ENCODE measurements at places on chromosomes 12 and 14.

GRCh38 chr12:26132866-26133265, 8.0 kb upstream of the BHLHE41 start:
- no peak for DNase-seq

DNA sequence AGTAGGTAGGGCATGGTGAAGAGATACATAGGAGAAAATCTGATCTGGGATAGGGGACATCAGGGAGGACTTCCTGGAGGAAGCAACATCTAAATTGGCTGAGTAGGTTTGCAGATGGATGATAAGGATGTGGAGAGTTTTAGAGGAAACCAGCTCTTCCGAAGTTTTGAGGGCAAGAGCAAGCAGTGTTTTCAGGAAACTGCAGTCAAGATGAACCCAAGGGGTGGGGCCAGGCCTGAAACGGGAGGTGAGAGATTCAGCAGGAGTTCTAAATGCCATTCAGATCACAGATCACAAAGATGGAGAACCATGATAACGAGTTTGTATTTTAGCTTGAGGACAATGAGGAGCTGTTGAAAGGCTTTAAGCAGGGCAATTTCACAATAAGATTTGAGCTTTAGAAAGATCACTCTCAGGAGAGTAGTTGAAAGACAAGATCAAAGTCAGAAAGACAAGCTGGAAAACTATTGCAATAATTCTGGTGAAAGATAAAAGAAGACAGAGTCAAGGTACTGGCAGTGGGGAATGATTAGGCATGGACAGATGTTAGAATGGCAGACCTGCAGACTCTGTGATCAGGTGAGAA, 70.1 kb upstream of the PLXNC1 start:
- no peak for DNase-seq

DNA sequence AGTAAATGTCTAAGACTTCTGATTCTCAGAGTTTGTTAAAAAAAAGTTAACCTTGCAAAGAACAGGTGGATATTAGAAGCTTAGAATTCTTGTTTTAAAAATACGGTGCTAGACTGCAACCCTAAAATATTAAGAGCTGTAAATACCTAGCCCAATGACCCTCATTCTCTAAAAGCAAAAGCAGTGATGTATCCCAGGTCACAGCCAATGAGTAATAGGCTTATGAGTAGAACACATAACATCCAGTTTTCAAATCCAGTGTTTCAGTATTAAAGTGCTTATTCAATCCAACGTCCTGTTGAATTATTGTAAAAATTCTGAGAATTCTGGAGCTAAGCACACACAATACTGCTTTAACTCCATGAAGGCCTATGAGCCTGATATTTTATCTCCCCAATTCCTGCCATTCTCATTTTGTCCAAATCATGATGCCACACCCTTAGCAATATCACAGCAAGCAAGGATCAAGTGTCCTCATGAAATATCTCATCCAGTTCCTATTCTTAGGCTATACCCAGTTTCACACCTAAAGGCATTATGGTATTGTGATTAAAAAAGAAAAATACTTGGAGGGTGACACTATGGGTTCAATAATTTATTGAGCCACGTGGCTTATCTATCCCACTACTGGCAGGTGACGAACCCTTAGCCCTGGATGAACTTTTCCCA, 15.3 kb upstream of the ARID4A start:
- DNase-seq = no peak

- DNase-seq = no peak
Measured at GRCh38 chr14:84152452-84152851, 1377.5 kb upstream of the FLRT2 start.

GRCh38 chr14:33914676-33915516, 36.0 kb downstream of the EGLN3 start:
- no peak for DNase-seq

- DNase-seq = no peak
Measured at GRCh38 chr12:4275016-4275869, 1.7 kb downstream of the CCND2 start.

- DNase-seq = no peak
Measured at GRCh38 chr12:132131952-132132351, 12.2 kb downstream of the DDX51 start.

DNA sequence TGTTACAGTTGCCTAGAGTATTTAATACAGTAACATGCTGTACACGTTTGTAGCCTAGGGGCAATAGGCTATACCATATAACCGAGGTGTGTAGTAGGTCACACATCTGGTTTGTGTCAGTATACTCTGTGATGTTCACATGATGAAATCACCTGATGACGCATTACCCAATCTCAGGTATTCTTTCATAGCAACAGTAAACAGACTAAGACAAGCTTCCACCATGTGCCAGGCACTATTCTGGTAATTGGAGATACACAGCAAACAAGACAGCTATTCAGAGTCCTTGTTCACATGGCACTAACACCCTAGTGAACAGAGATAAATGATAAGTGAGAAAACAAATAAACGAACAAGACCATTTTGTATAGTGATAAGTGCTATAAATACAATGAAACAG, 3.8 kb upstream of the PDE3A start:
- no peak for DNase-seq

GRCh38 chr12:34289431-34290380, 267.4 kb downstream of the ALG10 start:
- DNase-seq = no peak

DNA sequence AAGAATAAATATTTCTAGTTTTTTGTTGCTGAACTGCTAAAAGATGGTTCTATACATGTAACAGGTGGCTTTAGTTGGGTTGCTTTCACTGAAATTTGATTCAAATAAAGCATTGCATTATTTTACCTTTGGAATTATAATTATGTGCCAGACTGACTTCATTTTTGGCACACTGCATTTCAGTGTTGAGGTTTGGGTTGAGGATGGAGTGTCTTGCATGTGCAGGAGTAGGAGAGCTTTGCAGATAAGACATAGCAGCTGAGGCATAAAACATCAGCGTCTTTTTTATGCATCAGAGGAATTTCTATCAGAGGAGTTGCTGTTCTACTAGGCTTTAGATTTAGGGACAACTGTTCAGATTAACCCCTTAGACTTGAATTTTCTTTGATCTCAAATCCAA, 17.2 kb downstream of the SAMD4A start:
- no peak for DNase-seq

GRCh38 chr12:67803278-67803993, 154.9 kb downstream of the DYRK2 start:
- DNase-seq = no peak

GRCh38 chr14:79580414-79580813, 630.9 kb downstream of the DIO2 start:
- no peak for DNase-seq

- no peak for DNase-seq
Measured at GRCh38 chr12:131612092-131612755, 98.7 kb upstream of the SFSWAP start.

DNA sequence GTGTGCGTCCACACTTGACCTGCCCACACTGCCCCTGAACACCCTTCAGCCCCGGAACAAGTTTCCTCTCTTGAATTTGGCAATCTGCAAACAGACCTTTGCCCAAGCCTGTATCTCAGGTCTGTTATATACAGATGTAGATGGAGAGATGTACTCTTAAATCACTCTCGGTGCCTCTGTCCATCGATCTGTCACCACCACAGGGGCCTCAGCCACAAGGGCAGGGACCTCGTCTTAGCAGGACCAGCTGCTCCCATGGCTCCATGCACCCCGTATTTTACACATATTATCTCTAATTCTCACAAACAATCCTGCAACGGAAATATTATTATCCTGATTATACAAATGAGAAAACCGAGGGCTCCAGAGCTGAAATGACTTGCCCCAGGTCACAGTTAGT, 313.4 kb downstream of the BCL11B start:
- no peak for DNase-seq

- no peak for DNase-seq
Measured at GRCh38 chr12:124361074-124361970, 66.4 kb downstream of the RFLNA start.

DNA sequence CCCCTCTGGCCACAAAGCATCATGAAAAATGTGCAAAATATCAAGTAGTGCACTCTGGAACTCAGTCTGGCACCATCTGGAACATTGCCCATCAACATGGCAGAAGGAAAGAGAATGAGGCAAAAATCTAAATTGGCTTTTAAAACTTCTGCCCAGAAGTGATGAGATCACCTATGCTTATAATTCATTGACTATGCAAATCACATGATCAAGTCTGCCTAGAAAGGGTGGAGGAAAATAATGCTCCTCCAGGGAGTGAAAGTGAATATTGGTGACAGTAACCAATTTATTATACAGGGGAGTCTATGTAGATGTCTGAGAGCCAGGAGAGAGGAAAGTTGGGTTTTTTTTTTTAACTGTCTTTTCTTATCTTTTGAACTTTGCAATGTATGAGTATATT, 73.3 kb upstream of the HIF1A start:
- no peak for DNase-seq

DNA sequence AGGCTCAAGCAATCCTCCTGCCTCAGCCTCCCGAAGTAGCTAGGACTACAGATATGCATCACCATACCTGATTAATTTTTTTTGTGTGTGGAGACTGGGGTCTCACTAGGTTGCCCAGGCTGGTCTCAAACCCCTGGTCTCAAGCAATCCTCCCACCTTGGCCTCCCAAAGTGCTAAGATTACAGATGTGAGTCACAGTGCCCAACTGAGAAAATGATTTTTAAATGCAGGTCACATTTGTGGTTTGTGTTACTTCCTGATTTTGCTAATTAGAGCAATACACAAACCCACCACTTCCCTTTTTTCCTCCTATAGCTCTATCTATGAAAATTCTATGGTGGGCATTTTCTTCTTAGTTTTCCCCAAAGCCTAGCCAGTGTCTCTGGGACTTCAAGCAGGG, 45.5 kb upstream of the TMEM263 start:
- no peak for DNase-seq

DNA sequence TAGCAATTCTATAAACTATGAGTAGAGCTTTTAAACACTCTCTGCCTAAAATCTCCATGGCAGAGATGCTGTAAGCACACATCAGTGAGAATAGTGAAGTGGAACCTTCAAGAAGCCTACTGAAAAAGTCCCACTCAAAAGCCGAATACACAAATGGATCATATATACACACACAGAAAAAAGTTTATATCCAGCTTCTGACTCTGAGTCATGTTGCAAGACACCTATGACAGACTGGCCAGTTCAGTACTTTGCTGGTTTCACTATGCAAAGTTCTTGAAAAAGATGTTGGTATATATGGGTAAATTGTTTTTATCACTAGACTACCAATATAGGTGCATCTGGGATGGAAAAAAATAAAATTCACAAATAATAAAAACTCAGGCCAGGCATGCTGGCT, 126.1 kb downstream of the KCNK10 start:
- DNase-seq = no peak

GRCh38 chr12:94416613-94417012, 43.1 kb downstream of the CEP83 start:
- DNase-seq = no peak

DNA sequence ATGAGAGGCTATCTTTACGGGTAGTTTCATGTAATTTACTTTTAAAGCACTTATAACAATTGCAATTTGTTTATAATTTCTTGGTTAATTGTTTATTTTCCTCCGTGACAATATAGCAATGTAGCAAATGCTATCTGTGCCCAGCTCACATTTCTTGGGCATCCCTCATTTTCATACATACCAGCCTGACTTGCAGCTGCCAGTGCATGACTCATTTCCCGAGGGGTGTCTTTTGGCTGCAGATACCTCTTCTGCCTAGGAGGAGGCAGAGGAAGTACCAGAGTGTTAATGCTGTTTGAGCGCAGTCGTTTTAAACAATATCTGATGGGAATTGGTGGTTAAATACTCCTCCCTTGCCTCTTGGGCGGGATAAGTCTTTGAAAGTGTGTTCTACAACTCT, 104.2 kb upstream of the ABCD2 start:
- DNase-seq = peak; percentile 75

GRCh38 chr14:94322648-94323570, at the start of gene SERPINA6:
Gene SERPINA6, minus strand, starts transcription at chr14:94323336. Its CDS starts 8,688 bp downstream, at chr14:94314648.
- DNase-seq = no peak

DNA sequence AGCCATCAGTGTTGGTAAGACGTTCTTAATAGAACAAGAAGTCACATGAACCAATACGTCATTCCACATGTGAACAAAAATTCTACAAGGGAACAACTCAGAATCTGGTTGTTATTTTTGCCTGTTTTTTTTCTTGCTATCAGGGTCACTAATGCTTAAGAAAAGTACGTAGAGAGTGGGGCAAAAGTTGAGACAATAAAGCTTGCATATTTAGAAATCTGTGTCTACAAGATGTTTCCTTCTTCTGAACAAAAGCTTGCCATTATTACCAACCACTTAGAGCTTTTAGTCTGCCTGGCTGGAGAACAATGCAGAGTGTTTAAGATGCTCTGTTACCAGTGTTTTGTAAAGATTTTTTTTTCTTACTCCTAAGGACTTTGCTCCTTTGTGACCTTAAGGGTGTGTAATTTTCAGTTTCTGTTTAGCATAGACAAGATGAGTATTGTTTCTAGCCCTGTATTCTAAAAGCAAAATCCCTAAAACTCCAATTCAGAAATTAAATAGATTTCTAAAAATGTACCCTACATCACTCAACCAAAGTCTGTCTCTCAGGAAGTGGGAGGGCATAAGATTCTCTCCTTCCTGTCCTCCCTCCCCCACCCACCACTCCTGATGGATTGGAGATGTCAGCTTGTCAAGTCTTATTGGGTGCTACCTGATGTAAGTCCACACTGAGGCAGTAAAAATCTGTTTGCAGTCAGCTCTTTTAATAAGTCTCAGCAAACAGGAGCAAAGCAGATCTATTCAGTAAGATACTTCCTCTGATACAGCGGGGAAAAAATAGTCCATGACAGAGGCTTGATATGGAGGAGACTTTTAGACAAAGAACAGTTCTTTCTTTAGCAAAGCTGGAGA, 267.6 kb downstream of the GRIN2B start:
- DNase-seq = no peak

- no peak for DNase-seq
Measured at GRCh38 chr14:34721129-34721528, 6.7 kb upstream of the CFL2 start.

GRCh38 chr12:131547555-131547954, 163.3 kb upstream of the SFSWAP start:
- DNase-seq = no peak

- no peak for DNase-seq
Measured at GRCh38 chr14:89128311-89129026, 288.6 kb downstream of the FOXN3 start.

- no peak for DNase-seq
Measured at GRCh38 chr12:42125388-42125767, 19.3 kb downstream of the GXYLT1 start.

- DNase-seq = no peak
Measured at GRCh38 chr12:110687396-110688169, 1.3 kb downstream of the HVCN1 start.

- no peak for DNase-seq
Measured at GRCh38 chr14:27642251-27642866, 1044.5 kb upstream of the NOVA1 start.

DNA sequence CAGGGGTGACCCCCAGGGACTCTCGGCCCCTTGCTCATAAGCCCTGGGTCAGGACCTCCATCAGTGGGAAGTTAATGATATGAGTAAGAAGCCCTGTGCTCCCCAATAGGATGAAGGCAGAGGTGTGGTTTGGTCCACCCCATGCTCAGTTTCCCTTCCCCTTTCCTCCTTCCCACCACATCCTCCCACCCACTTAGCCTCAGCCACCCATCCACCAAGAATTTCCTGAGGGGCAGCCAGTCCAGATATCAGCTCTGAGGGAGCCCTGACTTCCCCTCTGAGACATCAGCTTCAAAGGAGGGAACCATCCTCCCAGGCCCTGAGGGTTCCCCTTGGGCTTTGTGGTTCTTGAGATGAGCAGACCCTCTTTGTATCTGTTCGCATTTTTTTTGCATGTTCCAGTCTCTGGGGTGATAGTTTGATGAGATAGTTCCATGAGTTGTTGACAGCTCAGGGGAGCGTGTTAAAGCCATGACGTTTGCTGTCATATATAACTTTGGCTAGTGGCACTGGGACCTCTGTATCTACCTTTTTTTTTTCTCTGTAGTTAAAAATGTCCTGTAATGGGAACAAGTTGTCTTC, 71.2 kb downstream of the LGMN start:
- DNase-seq = no peak

Data from posterior cingulate gyrus (tissue), 11 donors.